T follicular helper cell (primary cell): ENCODE measurements at places on chromosomes 3 and 15.

- no peak for DNase-seq
Observed at GRCh38 chr3:131174752-131175151, 148.1 kb downstream of the NEK11 start.

GRCh38 chr3:5576277-5577011 is 388.9 kb downstream of the EDEM1 start:
- DNase-seq = no peak

- peak; percentile 44 for DNase-seq
Observed at GRCh38 chr3:68088216-68088615, 433.8 kb upstream of the SUCLG2 start.

GRCh38 chr3:114624047-114624445 is 330.2 kb downstream of the TIGIT start:
- no peak for DNase-seq

- DNase-seq = no peak
Observed at GRCh38 chr3:10561946-10562560, 56.7 kb upstream of the ATP2B2 start.

DNA sequence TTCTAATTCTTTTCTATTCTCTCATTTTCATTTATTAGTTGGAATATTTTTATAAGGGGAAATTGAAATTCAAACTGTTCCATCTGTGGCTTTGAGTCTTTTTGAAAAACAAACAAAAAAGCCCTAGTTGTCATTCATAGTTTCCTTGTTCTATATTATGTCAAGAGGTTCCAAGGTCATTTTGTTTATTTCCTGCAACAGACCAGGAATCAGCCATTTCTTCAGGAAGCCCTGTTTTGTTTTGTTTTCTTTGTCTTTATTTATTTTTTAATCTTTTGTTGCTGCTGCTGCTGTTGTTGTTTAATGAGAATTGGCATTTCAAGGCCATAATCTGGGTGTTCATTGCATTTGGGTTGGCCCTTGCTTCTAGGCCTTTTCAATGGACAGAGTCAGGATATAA is 14.8 kb downstream of the LNP1 start:
- no peak for DNase-seq

DNA sequence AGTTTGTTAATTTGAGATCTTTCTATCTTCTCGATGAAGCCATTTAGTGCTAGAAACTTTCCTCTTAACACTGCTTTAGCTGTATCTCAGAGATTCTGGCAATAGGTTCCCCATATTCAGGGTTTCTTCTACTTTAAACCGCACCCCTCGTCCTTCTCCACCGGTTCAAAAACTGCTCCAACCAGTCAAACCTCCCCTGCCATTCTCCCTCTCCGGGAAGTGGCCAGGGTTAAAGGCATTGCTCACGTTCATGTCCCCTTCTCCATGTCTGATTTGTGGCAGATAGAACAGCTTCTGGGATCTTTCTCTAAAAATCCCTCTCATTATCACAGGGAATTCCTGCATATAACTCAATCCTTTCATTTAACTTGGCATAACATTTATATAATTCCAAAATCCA is 14.4 kb downstream of the ALDH1L1 start:
- no peak for DNase-seq

GRCh38 chr3:149623824-149624223 is 34.0 kb downstream of the WWTR1 start:
- no peak for DNase-seq

DNA sequence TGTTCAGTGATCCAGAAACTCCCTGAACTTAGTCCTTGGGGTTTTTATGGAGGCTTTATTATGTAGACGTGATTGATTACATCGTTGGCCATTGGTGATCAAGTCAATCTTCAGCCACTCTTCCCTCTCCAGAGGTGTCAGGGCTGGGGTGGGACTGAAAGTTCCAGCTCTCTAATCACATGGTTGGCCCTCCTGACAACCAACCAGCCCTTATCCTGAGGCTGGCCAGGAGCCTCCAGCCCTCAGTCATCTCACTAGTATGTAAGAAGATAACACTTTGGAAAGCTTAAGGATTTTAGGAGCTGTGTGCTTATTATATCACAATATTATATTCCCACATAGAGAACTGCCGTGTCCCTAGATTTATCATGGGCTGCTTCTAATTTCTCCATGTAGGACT is 142.3 kb downstream of the VPS8 start:
- no peak for DNase-seq

GRCh38 chr15:27538325-27538724 is 560.8 kb downstream of the OCA2 start:
- DNase-seq = no peak

GRCh38 chr3:63927422-63928280 is 15.5 kb upstream of the SCAANT1 start:
- DNase-seq = no peak

DNA sequence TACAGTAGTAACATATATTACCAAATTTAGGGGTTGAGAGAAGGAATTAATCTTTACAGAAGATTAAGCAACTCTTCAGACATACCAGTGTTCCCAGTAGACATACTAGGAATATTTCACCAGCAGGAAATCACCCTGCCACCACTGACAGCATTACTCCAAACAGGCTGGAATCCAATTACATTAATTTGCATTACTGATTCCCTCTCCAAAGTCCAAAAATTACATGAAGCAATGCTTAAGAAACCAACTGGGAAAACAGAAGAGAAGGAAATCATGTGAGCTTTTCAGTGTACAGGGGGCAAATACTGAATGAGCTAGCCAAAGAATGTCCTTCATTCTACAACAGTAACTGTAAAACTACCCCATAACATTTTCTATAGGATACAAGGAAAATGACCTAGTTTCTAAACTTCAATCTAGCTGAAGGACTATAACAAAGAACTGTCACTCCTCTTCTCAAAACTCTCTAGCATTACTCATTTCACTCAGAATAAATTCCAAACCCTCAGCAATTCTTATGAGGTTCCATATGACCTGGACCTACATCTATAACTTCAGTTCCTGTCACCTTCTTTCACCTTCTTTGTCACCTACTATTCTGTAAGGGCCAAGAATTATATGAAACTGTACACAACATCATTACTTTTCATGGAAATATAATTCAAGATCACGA is 72.7 kb downstream of the INO80 start:
- DNase-seq = no peak

DNA sequence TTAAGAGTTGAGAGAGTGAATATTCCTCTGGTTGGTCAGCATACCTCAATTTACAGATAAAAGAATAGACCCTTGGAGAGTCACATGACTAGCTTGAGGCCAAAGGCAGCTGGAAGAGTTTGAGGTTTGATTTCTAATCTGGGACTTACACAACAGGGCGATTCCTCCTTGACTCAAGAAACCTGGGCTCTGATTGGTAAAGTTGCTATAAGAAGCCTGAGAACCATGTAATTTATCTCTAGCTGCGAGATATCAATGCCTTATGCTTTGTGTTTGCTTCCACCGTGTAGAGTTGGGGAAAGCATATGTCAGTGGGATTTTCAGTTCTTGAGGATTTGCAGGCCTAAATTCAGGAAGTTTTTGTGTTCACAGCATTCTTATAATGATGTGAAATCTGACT is 206.0 kb downstream of the KLHL25 start:
- no peak for DNase-seq

GRCh38 chr15:63491979-63492378 is 12.4 kb upstream of the USP3 start:
- DNase-seq = no peak

DNA sequence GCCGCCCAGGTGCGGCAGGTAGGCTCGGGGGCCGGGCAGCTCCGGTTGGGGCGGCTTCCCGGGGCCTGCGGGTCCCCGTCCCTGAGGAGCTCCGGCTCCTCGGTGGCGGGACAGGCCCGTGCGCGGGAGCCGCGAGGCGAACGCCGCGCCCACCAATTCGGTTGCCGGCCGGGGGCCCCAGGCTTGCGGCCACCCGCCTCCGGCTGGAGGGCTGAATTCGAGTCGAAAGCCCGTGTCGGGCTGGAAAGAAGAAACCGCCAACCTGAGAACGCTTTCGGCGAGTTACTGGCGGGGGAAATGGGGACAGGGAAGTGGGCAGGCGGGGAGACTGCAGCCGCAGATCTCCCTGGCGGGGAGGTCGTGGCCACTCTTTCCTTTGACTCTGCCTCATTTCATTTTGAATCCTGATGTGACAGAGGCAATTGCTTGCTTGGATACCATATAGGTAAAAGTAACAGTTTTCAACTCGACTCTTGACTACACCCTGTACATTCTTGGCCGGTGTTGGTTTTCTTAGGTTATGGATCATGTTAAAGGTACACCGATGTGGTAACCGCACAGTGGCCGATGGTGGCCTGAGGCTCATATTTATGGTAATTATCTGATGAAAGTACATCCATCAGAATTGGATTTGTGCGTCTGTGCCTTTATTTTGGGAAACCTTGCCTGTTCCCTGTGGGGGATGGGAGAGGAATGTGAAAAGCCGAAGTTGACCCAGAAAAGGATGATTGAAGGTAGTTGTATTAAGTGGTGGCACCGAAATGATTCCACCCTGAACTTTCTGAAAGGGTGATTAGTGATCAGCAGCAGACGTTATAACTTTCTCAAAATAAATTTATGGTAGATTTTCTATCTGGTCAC is 1.7 kb downstream of the B3GNT5 start:
- no peak for DNase-seq

DNA sequence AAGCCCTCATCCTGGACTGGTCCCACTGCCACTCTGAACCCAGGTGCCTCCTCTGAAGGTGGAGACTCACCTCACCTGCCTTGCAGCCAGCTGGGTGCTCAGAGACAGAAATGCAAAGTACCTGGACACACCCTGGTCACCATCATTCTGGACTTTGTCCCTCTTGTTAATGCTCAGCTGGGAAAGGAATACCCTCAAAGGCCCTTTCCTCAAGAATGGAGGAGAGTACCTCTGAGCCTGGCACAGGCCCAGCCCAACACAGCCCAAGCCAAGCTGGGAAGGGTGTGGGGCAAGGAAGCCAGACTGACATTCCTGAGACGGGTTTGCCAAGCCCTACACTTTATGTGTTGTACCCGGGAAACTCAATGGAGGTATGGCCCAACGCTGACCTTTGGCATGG is 983 bp upstream of the ALAS1 start:
- no peak for DNase-seq

- DNase-seq = no peak
Observed at GRCh38 chr15:73631915-73632669, 1.1 kb downstream of the NPTN start.

DNA sequence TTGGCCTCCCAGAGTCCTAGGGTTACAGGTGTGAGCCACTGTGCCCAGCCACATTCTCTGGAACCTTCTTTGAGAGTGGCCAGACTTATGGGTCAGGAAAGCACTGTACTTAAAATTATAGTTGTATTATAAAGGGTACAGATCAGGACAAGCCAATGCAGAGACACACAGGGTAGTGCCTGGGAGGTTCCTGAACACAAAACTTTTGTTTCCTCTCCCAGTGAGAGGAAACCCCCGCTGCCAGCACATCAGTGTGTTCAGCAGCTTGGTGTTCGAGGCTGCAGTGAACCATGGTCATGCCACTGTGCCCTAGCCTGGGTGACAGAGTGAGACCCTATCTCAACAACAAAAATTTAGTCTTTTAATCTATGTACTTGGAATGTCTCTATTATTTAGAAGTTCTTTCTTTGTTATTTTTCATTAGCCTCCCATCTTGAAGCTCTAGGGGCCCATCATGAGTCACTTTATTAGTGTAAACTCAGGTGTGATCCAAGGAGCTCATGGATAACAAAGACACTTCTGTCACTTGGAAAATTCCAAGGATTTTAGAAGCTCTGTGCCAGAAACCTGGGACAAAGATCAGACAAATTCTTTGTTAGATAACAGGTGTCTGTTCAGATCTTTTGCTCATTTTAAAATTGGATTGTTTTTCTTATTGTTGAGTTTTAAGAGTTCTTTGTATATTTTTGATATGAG is 7.8 kb downstream of the BLOC1S6 start:
- no peak for DNase-seq

DNA sequence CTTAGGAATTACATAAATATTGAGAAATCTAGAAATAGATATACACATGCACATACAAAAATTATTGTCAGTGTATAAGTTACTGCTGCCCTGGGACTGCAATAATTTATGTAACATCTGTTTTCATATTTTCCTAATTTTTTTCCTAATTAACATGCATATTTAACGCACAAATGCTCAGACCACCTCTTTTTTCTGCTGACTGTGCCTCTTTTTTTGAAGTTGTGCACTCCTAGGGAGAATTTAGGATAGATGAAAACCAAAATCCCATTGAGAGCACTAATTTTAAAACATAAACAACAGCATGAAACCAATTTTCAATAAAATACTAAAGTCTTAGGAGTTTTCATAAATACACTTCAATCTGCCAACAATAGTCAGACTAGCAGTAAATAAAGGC is 154.0 kb downstream of the TBC1D5 start:
- no peak for DNase-seq

DNA sequence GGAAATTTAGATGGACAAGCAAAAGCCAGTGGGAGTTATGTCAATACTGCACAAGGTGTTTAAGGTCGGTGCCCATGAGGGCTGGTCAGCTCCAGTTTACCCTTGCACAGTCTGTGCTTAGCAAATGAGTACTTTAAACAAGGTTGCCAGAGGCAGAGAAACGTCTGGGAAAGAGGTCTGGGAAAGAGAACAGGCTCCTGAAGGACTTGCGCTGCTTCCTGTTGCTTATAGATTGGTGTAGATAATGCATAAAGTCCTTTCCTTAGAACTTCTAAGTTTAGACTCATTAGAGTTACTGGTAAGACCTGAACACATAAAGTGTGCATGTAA is 162.6 kb upstream of the P2RY1 start:
- DNase-seq = no peak

- no peak for DNase-seq
Observed at GRCh38 chr3:23816721-23817120, 11.0 kb downstream of the UBE2E1 start.

DNA sequence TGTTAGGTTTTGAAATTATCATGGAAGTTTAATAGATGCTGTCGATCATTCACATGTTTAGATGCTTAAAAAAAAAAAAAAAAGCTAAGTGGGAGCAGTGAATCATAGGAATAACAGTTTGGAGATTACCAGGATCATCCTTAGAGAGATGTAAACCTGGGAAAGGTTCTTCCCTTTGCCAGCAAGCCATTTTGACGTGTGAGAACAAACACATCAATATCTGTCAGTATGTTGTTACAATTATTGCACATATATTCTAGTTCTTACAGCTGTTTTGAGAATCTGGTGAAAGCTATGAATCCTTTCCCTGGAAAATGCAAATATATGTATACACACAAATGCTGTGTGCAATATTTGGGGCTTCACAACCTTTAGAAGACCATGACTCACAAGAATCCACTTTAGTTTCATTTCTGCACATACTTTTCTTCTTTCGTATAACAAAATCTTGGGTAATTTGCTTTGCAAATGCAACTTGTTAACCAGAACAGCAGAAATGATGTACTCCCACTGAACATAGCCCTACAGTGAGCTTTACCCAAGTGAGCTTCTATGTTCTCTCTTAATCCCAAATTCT is 12.0 kb downstream of the NFKBIZ start:
- no peak for DNase-seq

- no peak for DNase-seq
Observed at GRCh38 chr3:8868996-8869395, 94.3 kb downstream of the RAD18 start.

- DNase-seq = peak; percentile 3
Observed at GRCh38 chr3:111715911-111716523, 120.9 kb upstream of the ZBED2 start.
